ENCODE measurements at places on chromosomes 3 and 15.

DNA sequence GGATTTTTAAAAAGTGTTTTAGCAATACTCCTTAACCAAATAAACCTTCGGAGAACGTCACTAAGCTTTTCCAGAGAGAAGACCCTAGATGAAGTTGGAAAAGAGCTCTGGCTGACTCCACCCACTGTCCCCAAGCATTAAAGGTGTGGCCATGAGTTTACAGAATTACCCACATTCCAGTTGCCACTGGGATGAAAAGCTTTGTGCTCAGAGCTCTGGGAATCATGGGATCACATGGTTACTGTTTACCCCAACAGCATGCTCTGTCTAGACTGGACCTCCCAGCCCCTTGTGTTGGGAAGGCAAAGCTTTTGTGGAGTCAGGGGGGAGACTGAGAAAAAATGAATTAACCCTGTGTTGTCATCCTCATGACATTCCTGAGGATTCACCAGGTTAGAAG is 55.3 kb downstream of the CCK start:
- no peak for DNase-seq

- peak; percentile 71 for DNase-seq
Measured at GRCh38 chr3:196179380-196180308, 31.6 kb downstream of the ZDHHC19 start.

GRCh38 chr15:60840306-60840702 is 361.4 kb upstream of the ICE2 start:
- DNase-seq: no peak

GRCh38 chr3:69322158-69322509 is 63.8 kb downstream of the FRMD4B start:
- no peak for DNase-seq

DNA sequence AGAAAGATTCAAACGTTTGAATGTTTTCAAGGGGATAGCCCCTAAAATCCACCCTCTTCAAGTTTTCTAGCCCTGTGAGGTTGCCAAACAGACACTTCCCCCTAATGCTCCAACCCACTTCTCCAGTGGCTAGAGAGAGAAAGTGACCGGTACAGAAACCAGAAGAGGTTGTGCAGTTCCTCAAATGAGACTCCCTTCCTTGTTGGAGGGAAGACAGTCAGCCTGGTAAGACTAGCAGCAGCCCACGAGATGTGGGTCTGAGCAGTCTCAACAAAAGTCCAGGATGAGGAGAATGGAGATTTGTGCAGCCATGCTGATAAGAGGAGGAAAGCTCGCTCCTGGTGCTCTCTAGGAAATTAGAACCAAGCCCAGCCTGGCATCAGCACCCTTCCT is 222.8 kb upstream of the TPRG1 start:
- DNase-seq: no peak

GRCh38 chr3:173501931-173502489 is 104.5 kb downstream of the NLGN1 start:
- DNase-seq: no peak

DNA sequence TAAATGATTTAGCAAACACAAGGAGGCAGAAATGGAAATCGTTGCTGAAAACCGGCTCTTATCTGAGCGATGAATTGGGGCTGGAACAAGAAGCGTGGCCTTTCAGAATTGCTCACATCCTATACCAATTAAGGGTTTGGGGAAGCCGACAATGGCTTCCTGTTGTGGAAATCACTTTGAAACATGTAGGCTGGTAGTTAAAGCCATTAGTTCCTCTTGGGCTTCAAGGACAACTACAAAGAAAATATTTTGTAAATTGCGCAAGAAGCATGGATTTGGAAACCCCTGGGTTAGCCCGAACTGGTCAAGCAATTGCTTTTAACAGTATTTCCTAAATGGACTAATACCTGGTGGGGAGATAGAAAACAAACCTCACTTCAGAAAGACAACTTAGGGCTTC is 182.4 kb downstream of the ADAMTS9 start:
- no peak for DNase-seq

- no peak for DNase-seq
Measured at GRCh38 chr15:60572541-60573421, 93.8 kb upstream of the ICE2 start.

DNA sequence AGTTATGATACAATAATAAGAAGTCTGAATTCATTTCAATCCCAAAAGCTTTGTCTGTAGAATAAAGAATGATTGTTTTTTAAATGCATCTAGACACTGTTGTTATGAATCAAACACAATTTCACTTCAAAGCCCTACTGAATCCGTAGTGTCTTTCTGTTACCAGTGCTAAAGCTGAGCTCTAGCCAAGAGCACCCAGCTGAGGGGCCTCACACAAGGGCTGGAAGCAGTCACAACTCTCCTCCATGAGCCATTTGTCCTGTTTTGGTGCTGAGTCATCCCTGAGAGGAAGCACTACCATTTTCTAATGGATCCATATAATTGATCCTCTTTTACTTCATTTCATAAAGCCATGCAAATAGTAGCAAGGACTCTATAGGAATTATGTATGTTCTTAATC is 158.2 kb upstream of the ANKRD28 start:
- DNase-seq: no peak

GRCh38 chr3:147409143-147410115 is at the start of gene ZIC1:
Gene ZIC1 (plus strand): TSS chr3:147409365. CDS start chr3:147410113, 748 bp downstream.
- DNase-seq: no peak

DNA sequence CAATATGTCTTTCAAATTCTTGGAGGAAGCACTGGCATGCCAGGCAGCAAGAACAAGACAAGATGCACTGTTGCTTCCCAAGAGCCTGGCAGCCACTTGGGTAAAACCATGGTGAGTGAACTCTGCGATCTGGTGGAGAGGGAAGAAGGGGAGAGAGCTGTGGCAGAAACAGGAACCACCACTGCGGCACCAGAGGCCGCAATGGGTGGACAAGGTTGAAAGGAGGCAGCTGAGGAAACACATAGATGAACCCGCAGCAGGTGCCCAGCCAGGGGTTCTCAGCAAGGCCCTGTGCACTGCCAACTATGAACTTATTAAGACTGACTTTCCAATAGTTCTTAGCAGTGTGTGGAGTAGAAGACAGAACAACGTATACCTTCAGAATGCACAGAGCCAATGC is 48.2 kb upstream of the CCDC54 start:
- DNase-seq: no peak

- peak; percentile 42 for DNase-seq
Measured at GRCh38 chr3:51384055-51384725, 901 bp upstream of the MANF start.

DNA sequence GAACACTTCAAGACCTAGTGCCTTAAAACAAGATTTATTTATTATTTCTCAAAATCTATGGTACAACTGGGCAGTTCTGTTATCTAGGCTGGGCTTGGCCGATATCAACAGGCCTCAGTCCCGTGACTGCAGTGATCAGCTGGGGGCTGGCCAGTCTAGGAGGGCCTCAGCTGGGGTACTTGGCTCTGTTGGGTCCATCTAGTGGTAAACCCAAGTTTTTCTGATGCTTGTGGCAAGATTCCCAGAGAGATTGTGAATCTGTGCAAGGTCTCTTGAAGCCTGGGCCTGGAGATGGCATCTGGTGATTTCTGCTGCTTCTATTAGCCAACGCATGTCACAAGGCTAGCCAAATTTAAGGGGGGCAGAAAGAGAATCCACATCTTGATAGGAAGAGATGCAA is 482.4 kb upstream of the SGO1 start:
- no peak for DNase-seq

DNA sequence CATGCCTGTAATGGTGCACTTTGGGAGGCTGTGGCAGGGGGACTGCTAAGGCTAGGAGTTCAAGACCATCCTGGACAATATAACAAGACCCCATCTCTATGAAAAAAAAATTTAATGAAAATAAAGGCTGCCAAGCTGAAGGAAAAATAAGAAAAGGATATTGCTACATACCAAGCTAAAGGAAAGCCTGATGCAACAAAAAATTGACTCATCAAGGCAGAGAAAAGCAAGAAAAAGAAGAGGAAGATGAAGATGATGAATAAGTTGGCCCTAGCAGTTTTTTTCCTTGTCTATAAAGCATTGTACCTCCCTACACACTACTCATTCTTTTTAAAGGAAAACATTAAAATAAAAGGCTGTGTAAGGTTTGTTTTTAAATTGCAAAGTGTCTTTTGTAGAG is 441.9 kb upstream of the MDFIC2 start:
- no peak for DNase-seq

DNA sequence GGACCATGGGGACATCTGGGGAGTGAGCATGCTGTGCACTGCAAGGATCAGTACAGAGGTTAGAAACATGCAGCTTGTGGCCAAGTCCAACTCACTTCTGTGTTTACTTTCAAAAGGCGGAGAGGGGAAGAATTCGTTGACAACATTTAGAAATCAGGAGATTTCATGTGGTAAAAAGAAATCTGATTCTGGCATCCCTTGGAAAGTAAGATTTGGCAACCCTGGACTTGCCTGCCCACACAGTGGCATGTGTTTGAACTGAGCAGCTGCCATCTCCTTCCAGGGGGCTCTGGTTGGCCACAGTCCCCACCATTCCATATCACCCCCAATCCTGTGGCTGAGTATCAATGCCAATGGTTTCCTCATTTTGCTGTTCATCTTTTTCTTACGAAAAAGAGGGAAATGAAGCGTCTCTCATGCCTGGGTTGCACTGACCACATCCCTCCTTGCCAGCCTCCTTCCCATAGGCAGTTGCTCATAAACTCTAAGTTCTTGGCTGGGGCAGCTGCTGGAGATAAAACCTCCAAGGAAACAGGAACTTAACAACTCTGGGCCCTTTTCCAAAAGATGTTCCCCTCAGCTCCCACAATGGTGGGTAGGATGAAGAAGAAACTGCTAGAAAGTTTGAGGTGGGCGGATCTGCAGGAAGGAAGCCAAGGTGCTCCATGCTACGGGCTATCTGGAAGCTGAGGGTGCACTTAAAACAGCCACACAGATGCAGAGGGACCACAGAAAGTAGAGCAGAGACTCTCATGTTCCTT is 29.2 kb downstream of the SLC6A11 start:
- DNase-seq: no peak

- no peak for DNase-seq
Measured at GRCh38 chr3:22101811-22102210, 350.8 kb upstream of the ZNF385D start.

- no peak for DNase-seq
Measured at GRCh38 chr15:44735482-44736180, 697 bp upstream of the TRIM69 start.

DNA sequence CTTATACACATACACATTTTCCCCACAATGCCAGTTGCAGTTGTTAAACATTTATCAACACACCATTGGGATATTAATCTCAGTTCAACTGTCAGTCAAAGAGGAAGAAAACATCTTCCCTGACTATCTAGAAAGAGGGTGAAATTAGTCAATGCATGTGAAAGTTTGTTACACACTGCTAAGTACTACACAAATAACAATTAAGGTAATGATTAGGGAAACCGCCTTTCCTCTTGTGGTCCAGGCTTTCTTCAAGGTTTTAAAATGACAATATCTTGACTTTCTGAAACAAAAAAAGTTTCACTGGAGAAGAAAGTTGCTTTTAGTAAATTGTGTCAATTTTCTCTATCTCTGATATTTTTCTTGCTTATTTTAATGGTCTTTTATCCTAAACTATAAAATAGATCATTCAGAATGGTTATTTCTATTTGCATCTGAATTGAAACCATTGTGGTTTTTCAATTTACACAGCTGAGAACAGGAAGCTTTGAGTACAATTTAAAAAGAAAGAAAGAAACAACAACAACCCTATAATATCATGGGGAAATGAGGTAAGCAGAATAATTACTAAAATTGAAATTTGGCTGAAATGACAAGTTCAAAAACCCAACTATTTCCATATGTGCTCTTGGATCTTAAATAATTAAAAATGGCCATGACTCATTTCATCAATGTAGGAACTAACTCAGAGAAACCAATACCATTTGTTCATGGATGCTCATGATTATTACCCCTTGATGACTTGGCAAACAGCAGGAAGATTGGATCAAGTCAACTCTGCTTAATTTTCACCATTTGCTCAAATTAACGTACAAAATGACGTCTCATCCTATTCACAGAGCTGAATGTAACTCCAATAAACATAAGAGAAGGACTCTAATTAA is 31.7 kb downstream of the GPR149 start:
- DNase-seq: no peak

GRCh38 chr15:35458176-35458856 is 87.6 kb downstream of the DPH6 start:
- no peak for DNase-seq

DNA sequence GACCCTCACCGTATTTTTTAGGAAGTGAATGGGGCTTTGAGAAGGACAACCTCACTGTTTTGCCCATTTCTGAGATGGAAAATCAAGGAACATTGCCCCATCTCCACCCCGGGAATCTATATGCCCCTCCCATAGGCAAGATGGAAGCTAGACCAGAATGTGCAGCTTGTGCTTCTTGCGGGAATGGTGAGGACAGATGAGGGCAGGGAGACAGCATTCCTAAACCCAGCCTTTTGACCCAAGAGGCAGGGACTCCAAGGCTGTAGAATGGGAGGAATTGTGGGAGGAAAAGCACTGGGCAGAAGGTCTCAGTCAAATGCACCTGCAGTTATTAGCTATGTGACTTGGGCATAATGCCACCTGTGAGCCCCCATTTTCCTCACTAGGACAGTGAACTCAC is 66.9 kb downstream of the SMAD3 start:
- DNase-seq: no peak

GRCh38 chr3:12445523-12446240 is 38.6 kb upstream of the TSEN2 start:
- DNase-seq: no peak

DNA sequence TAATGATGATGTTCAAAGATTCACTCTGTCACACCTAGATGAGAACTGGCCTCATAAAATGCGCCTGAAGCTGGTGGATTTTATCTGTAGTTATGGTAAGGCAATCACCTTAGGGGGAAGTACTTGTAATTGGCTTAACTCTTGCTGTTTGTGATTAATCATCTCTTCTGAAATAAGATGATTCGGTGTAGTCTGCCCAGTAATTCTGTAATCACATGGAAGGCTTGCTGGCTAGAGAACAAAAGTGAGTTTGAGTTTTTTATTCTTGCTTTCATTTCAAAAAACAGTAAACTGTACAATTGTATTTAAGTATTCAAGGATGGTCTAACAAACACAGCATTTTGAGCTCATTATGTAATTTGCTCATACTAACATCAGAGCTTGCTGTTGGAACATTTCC is 72.1 kb downstream of the OTOL1 start:
- DNase-seq: no peak

DNA sequence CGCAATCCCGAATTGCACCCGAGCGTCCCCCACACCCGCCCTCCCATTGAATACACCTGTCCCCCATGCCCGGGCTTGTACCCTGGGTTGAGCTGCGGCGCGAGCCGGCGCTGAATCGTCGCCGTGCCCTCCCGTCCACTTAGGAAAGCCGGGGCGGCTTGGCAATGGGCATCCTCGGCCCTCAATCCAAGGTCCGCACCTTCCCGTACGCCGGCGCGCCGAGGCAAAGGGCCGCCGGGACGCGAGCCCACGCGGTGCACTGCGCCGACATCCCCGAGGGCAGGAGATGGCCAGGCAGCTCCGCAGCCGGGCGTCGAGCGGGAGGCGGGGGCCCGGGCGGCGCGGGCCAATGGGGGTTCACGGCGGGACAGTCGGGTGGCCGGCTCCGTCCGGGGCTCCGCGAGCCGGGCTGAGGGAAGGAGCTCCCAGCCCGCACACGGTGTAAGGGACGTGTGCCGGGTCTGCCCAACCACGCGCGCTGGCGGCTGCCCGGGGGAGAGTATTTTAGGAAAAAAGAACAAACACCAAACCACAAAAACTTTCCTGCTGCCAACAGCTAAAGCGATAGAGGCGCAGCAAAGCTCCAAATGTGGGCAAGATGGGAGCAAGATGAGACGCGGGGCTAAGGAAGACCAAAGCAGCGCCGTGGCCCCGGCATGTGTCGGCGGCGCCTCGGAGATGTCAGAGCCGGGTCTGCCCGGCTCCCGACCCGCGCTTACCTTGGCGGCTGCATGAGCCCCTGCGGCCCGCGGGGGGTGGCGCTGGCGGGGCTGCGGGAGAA is 621 bp downstream of the RGMA start:
- peak; percentile 16 for DNase-seq

GRCh38 chr3:171846597-171846996 is 3.4 kb downstream of the TMEM212 start:
- no peak for DNase-seq
